ENCODE measurements at places on chromosomes 5 and 9.

- DNase-seq, result no peak
These were observed 45.2 kb downstream of the P4HA2 start for GRCh38 chr5:132182359-132183040.

- DNase-seq, result peak; percentile 19
These were observed 84.0 kb downstream of the ZFAND5 start for GRCh38 chr9:72280913-72281500.

DNA sequence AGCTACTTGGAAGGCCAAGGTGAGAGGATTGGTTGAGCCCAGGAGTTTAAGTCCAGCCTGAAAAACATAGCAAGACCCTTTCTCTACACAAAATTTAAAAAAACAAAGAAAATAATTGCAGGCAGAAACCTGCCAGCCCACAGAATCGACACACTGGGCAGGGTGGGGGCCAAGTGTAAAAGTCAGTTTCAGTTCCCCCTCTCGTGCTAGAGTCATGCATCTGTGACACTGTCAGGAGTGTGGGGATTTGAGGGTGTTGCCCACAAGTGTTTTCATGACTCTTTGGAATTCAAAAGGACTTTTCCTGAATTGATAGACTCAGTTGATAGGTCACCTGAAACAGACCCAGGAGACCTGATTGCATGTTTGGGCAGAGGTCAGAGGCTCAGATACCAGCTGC, 47.6 kb downstream of the PRRC2B start:
- DNase-seq, result no peak

GRCh38 chr5:14263113-14263512, 120.0 kb downstream of the TRIO start:
- DNase-seq, result no peak

DNA sequence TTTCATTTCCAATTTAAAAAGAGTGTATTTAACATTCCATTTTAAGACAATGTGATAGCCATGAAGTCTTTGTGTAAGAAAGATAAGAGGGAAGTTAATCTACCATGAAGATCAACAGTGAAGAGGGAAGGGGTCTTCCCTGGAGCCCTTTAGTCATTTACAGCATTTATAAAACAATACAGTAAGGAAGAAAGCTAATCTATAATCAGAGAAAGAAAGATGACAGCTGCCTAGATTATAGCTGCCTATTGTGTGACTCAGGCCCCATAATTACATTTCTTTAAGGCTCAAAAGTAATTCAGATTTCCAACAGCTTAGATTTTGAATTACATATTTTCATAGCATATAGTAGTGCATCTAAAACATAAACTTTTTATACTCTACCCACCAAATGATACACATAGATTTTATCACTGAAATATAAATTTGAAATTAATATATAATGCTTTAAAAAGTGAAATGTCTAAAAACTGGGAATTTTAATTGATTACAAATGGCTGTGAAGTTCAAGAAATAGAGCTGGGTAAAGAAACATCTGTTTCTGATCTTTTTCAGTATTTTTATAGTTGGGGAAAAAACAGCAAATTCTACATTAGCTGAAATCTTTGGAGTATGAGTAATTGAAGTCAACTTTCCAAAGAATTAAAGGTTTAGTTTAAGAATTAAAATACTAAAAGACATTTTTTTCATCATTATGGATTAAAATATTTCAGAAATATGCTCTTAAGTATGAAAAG, 89.6 kb downstream of the RIC1 start:
- no peak for DNase-seq

DNA sequence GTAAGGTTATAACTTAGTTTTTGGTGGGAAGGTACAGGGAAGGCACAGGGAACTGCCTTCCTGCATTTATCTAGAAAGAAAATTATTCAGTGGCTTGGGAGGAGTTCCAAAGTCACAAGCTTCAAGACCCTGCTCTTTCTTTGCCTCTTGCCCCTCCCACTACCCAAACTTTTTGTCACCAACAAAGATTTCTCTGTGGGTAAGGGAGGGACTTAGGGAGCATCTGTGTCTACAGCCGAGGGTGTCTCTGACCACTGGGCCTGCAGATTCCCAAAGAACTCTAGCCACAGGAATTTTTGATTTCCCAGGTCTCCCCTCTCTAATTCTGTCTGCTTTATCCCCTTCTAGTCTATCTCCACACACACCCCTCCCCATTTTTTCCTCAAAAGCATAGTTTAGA, 2.1 kb downstream of the ECSCR start:
- DNase-seq, result no peak

DNA sequence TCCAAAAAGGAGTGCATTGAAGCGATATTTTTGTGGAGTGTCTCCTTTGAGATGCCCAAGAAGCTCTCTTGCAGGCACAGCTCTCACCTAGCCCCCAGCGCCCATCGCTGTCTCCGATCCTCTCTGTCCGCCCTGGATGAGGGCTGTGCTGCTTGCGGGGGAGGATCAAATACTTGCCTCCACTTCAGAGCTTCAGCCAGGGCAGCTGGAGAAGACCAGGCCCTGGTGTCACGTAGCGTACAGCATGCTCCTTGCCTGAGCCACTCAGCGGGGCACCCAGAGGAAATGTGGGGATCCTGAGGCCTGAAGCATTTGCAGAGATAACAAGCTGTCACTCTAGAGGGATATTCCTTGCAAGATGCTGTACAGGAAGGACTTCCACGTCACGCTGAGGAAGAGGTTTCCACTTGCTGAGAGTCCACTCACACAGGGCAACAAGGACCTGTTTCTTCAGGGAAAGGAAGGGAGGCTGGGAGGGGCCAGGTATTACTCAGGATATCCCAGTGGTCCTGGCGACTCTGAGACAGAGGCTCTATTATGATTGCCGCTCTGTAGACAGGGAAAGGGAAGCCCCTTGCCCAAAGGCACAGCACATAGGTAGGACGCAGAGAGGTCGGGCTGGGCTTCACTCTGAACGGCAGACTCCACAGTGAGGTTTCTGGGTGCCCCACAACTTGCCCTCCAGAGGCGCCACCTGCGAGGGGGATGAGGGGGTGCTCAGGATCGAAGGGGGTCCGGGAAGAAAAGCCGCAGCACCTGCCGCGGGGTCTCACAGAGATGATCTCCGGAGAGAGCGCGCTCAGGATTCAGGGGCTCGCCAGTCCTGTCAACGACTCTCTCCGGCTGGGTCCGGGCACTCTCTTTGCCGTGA, 64.0 kb downstream of the CRB2 start:
- DNase-seq, result no peak

GRCh38 chr5:149694007-149694406, 36.1 kb upstream of the PPARGC1B start:
- no peak for DNase-seq

- DNase-seq, result no peak
These were observed 4.9 kb upstream of the FYB1 start for GRCh38 chr5:39224196-39224761.

Data from activated CD8-positive, alpha-beta memory T cell treated with anti-CD3 and anti-CD28 coated beads for 48 hours (primary cell).